ENCODE measurements at places on chromosomes 12 and 14.

GRCh38 chr12:4626543-4626942, 22.3 kb downstream of the AKAP3 start:
- H3K27ac ChIP-seq, result no peak overlapping the region
- no peaks in the 10 kb centered on the region for H3K27me3 ChIP-seq
- H3K36me3 ChIP-seq, result no peaks in the 10 kb centered on the region
- H3K4me3 ChIP-seq, result no peak overlapping the region

GRCh38 chr12:21618566-21618965, 13.9 kb upstream of the GYS2 start:
- DNase-seq, result no peak
- peaks cover 23% of the 10 kb centered on the region for H3K4me1 ChIP-seq
- no peak overlapping the region for H3K27ac ChIP-seq
- no peak overlapping the region for H3K4me3 ChIP-seq
- H3K27me3 ChIP-seq, result no peaks in the 10 kb centered on the region
- H3K36me3 ChIP-seq, result no peaks in the 10 kb centered on the region

DNA sequence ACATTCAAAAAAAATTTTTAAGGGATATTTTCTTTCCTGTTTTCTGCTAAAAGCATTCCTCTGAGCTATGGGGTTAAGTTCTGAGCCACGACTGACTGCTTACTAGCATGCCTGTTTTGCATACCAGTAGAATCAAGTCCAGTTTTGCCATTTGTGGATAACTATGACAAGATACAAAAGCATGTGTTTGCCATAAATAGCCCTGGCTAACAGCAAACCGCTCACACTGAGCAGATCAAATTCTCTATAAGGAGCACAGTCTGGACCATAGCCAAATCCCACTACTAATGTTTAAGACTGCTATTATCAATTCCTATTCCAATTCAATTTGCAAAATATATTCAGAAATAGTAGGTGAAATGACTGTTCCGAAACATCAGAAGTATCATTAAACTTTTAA, 3.2 kb downstream of the CFL2 start:
- peak overlapping the region; percentile 95 for H3K27ac ChIP-seq
- H3K36me3 ChIP-seq, result no peaks in the 10 kb centered on the region
- no peaks in the 10 kb centered on the region for H3K27me3 ChIP-seq
- peak overlapping the region; percentile 69 for H3K4me3 ChIP-seq
- H3K4me1 ChIP-seq, result peaks cover 23% of the 10 kb centered on the region

DNA sequence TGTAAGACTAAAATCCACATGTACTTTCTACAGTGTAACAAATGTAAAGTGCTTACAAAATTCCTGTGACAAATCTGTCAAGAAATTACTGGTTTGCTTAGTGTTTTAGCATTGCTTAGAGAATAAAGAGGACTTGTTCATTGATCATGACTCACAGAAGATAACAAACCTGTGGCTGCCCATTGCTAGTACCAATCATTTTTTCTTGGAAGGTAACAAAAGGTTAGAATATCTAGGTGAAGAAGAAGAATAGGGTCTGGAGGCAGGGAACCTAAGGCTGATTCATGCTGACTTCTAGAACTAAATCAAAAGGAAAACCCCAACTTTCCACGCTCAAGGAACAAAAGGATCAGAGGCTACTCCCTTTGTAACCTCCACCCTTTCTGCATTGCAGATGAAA, 232.7 kb upstream of the ABCD2 start:
- DNase-seq, result no peak
- no peak overlapping the region for H3K27ac ChIP-seq
- no peaks in the 10 kb centered on the region for H3K36me3 ChIP-seq
- H3K4me1 ChIP-seq, result no peaks in the 10 kb centered on the region
- H3K27me3 ChIP-seq, result no peaks in the 10 kb centered on the region

DNA sequence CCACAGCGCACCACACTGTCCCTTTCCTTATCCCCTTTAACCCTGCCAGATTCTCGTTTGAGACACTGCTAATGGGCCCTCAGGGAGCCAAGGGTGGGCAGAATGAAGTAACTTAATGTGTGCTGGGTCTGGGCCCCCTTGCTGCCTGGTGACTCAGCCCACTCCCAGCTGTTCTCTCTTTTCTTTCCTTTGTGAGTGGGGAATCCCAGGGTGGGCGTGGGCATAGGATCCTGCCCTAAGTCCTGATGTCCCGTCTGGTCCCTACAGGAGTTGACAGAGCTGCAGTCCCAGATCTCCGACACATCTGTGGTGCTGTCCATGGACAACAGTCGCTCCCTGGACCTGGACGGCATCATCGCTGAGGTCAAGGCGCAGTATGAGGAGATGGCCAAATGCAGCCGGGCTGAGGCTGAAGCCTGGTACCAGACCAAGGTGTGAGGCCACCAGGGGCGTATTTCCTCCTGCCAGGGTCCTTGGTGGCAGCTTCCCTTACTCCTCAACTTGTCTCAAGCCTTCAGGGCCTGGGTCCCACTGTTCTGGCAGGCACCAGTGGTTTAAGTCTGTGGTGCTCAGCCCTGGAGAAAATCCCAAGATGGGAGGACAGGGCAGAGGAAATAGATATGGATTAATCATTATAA, 8.3 kb downstream of the KRT7 start:
- no peak overlapping the region for H3K27ac ChIP-seq
- H3K36me3 ChIP-seq, result no peaks in the 10 kb centered on the region
- no peaks in the 10 kb centered on the region for H3K27me3 ChIP-seq

Data from tibial artery (tissue), 4 donors.